ENCODE measurements at places on chromosomes 1 and 21.

DNA sequence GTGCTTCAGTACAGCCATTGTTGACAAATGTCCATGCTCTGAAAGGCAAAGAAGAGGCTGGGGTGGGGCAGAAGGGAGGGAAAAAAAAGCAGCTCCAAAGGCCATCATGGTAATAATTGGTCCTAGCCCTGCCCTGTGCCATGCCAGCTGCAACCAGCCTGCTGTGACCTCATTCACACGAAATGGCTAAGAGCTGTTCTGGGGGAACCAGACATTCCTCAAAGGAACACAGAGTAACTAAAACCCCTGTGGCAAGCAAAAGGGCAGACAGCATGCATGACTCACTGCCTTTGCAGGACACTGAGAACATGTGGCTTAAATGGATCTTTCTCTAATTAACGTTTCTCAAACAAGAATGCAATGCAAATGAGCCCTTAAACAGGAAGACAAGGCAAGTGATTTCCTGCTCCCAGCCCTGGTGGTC lies 42.3 kb downstream of the STYXL2 start:
- DNase-seq: no peak

GRCh38 chr1:35243691-35244090 lies 24.8 kb upstream of the ZMYM4 start:
- DNase-seq: no peak

GRCh38 chr1:151165281-151165737 lies 393 bp downstream of the LYSMD1 start:
- DNase-seq: peak; percentile 67

GRCh38 chr1:83996191-83996590 lies 2.7 kb downstream of the TTLL7 start:
- no peak for DNase-seq

DNA sequence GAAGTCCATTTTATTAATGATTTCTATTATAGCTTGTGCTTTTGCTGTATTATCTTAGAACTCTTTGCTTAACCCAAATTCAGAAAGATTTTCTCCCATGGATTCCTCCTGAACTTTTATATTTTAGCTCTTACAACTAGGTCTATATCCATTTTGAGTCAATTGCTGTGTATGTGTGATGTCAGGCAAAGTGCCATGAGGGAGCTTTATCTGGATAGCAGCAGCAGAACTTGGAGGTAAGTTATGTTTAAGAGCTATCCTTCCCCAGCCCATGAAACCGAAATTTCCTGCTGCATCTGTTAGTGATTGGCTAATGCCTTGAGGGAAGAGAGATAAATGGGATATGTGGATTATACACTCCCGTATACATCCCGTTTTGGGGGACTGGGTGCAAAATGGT lies 29.9 kb downstream of the ADAM30 start:
- no peak for DNase-seq

DNA sequence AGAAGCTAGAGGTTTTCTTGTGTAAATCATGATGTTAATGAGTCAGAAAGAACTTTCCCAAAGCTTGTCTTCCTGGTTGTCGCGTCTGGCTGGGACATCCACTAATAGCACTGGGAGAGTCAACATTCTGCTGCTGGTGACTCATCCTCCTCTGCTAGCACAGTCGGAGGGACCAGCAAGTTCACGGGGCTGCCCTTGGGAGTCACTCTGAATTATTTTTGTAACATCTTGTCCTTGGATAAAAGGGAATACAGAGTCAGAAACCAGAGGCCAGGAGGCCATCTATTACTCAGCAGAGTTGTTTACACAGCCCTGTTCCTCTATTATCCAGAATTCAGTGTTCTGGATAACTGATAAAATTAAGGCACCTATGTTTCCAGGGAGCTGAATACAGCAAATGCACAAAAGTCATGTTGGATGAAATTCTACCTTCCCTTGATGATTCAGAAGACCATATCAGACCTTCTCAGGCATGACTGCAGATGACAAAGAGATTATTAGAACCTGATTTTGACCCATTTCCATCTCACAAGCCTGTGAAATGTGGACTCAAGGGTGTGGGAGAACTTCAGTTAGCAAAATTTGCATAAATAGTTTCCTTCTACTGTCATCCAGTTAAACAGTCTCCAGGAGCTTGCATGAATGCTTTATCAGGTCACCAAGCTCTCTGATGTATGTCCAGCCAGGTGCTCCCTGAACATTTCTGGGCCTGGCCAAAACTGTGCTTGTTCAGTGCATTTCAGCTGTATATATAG lies 68.1 kb downstream of the JAK1 start:
- peak; percentile 83 for DNase-seq
